ENCODE measurements at places on chromosomes 1 and 21.

DNA sequence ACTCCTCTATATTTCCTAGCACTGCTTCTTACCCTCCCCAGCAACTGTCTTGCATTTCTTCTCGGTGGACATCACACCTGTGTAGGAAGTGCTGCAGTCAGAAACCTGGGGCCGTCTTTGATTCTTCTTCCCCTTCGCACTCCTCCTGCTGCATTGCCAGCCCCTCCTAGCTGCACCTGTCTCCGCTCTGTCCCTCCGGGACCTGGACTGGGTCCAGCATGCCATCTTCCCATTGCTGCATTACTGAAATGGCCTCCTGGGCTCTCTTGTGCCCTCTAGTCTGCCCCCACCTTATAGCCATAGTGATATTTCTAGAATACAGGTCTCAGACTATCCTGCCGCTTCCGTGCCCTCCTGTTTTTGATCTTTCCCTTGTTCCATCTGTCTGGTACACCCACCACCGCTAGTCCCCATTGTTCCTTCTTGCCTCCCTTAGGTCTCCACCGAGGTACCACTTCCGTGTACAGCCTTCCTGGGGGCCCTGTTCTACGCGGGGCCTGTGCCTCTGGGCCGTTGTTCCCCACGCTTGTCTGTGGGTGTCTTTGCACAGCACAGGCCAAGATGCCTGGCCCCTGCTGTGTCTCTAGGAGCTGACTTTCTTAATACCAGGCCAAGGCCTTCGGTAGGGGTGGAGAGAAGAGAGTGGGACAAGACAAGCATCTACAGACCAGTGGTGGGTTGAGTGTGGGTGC is 107.6 kb downstream of the GALNT2 start:
- no peak for DNase-seq

DNA sequence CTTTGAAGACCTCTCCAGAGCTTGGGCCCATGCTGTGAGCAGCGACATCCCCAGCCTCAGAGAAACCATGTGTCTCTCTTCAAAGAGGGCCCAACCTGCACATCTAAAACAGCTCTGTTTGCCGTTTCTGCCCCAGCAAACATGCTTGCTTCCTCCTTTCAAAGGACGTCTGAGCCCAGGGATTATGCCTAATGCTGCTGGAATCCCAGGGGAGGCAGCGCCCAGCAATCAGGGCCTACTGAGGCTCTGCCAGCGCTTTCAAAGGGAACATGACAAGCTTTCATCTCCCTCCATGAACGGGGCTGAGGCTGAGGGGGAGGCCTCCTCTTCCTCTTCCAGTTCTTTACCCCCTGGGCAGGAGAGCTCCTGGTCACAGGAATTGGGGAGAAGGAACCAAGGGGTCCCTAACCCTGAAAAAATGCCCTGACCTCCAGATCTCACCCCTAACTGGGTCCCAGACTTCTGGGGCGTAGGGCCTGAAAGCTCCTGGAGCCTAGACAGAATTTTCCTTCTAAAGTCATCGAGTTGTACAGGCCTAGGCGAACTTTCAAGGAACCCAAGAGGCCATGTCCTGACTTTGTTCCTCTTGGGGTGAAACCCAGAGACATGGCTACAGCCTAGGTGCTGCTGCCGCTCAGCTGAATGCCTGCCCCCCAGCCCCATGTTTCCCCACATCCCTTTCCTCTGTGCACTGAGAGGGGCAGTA is 13.4 kb upstream of the ASCL5 start:
- no peak for DNase-seq

- no peak for DNase-seq
Measured at GRCh38 chr1:10168912-10169514, 41.4 kb upstream of the KIF1B start.

DNA sequence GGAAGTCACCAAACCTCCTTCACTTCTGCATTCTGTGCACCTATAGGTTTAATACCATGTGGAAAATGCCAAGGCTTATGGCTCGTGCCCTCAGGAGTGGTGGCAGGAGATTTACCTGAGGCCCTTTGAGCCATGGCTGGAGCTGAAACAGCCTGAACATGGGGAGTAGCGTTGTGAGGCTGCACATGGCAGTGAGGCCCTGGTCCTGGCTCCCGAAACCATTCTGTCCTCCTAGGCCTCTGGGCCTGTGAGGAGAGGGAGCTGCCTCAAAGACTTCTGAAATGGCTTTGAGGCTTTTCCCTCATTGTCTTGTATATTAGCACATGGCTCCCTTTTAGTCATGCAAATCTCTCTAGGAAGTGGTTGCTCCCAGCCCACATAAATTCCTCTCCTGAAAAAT is 20.6 kb downstream of the PTGFR start:
- DNase-seq: no peak

- DNase-seq: no peak
Measured at GRCh38 chr1:236164273-236164672, 21.9 kb downstream of the GPR137B start.

GRCh38 chr1:248737457-248737856 is 18.1 kb downstream of the LYPD8 start:
- DNase-seq: no peak

GRCh38 chr1:63316984-63317816 is 5.2 kb upstream of the FOXD3 start:
- no peak for DNase-seq

DNA sequence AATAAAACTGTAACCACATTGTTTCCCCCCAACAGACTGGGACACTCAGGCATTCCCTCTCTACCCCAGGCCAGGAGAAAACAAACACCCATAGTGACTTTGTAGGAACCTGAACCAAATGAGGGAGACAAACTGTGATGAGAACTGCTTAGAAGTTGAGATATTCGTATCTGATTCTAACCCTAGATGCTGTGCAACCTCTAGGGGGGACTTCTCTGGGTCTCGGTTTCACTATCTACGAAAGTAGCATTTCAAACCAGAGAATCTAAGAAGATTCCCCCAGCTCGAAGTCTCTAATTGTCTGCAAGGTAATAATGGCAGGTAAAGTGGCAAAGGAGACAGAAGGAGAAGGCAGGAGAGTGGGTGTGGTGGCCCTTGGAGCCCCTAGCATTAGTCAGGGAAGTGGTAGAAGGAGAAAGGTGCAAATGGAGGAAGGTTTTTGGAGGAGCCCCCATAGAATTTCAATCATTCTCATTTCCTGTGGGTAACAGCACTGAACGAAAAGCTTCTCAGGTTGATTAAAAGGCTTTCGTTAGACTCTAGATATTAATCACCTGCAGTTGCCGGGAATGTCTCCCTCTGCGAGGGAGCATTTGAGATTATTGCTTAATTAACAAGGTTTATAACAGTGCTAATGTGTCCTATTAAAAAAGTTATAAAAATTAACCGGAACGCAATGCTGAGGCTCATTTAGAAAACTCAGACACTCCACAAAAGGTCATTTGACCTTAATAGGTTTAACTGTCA is 46.4 kb downstream of the BEND5 start:
- no peak for DNase-seq

DNA sequence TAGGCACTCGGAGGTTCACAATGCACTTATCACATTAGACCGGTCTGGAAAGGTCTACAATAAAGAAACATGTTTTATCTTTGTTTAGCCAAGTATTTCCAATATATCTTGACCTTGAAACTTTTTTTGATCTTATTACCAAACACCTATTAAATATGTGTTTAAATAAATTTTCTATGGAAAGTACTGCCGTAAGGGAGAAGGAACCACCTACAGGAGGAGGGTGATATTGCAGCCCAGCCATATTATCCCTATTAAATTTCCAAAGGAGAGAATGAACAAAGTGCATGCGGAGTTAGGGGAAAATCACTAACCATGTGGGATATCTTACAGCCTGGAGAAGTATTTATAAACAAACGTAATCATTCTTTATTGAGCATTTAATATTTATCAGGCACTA is 14.5 kb downstream of the BRINP2 start:
- DNase-seq: no peak

DNA sequence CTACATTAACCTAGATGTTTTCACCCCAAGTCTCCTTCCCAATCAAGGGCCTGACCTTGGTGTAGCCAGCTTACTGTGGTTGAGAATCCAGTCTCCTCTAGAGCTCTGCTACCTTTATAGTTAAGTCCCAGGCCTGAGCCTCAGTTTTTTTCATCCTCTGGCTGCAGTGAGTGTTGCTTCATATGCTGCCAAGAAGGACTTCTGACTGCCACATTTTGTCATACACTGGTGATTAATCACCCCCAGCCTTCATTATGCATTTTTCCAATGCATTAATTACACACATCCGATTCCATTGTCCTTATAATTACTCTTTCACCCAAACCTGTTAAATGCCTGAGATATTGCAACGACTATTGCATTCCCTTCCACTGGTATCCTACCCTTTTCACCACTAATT is 66.3 kb upstream of the FGGY start:
- no peak for DNase-seq

Data from stimulated activated CD4-positive, alpha-beta T cell treated with anti-CD3 and anti-CD28 coated beads, Interleukin-1b, Interleukin-23, amount 100 ng/mL, for 1 hour (primary cell).